ENCODE measurements at places on chromosomes 3 and 15.

GRCh38 chr15:54681584-54681983 is 515.2 kb downstream of the RSL24D1 start:
- no peak for DNase-seq

DNA sequence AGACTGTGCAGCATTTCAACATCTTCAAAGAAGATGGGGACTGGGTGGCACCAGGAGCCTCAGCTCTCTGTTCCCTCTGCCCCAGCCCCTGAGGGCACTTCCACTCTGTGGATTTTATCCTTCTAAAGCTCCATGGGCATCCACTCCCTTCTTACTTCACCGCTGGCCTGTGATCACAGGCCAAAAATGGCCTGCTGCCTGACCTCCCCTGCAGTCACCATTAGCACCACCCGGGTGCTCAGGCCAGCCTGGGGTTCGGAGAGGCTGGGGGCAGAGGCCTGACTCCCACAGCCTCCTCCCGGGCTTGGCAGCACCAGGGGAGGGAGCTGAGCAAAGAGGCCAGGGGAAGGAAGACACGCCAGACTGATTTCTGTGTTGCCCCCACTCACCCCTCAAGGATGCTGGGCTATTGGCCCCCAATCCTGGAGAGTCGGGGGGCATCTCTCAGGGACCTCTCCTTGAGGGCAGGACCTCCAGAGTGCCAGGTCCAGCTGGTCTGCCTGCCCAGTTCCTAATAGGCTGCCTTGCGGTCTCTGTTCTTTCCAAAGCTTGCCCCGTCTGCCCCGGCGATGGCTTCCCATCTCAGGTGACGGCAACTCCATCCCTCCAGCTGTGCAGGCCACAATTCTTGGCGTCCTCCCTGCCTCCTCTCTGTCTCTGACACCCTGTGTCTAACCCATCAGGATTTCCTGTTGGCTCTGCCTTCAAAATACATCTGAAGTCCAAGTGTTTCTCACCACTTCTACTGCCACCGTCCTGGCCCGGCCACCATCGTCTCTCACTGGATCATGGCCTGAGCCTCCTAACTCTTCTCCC is 67.1 kb downstream of the EXOG start:
- peak; percentile 20 for DNase-seq

- DNase-seq: peak; percentile 21
Measured at GRCh38 chr15:42151736-42152135, 4.7 kb downstream of the PLA2G4F start.

DNA sequence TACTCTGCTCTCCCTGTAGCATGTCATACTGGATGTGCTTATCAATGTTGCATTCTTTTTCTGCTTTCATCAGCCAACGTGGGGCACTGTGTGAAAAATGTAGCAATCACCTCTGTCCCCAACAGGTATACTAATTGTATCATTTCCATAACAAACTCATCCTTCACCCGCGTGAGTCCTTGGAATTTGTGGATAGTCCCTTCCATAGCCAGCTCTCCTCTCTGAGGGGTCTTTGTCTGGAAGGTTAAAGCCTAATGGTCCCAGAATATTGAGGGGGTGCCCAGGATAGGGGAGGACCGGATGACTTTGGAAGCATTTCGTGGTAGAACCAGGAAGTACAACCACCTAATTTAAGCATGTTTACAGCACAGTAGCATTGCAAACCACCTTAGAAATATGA is 124.6 kb downstream of the FOXB1 start:
- no peak for DNase-seq

DNA sequence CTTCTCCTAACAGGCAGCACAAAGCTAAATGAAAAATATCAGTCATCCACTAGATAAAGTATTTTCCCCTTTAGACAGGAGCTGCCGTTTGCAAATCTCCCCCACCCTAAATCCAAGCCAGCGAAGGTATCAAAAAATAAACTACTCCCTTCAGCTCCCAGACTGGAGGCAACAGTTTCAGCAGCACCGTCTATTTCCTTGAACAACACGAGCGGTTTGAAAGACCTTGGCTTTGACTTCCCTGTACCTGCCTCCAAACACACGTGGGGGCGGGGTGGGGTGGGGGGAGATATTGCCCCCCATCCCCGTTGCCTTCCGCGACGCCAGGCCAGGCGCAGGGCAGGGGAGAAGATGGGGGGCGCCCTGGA is 832 bp upstream of the CACNA1D start:
- no peak for DNase-seq

DNA sequence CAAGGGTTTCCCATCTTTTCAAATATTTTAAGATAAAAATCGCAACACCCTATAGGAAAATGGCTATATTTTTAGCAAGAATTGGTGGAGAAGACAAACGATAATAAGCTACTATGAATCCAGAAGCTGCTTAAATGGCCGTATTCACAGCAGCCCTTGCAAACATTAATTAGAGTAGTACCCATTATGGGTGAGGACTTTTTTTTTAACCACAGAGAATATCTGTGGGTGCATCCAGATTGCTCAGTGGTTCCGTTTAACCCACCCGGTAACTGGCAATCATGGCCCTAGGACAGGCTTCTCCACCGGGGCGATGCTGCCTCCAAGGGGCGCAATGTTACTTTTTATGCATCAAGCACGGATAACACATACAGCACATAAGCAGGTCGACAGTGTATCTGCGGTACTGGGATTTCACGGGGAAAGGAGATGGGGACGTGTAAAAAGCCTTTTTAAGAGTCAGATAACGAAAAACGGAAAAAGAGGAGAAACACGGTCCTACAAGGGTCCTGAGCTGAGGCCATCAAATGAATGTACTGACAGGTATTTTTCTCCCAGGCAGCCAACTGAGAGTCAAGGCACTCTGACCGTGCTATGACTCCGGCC is 968 bp upstream of the TMEM266 start:
- DNase-seq: peak; percentile 38

DNA sequence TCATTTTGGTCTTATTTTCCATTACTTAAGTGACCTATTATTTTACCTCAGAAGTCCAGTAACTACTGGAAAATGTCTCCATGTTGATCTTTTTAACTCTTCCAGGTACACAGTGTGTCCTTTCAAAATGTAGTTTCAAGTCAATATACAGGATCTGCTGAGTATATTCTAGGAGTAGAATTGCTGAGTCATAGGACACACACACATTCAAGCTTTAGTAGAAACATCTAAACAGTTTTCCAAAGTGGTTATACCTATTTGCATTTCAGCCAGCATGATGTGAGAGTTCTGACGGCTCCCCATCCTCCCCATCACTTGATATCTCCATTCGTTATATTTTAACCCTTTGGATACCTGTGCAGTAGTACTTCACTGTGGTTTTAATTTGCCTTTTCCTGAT is 271.9 kb downstream of the MCTP2 start:
- DNase-seq: no peak

- DNase-seq: peak; percentile 51
Measured at GRCh38 chr15:98548139-98548971, 100.0 kb upstream of the IGF1R start.

- DNase-seq: no peak
Measured at GRCh38 chr15:25789211-25789610, 73.9 kb downstream of the ATP10A start.

GRCh38 chr3:44013967-44014366 is 227.7 kb upstream of the TOPAZ1 start:
- DNase-seq: no peak

- no peak for DNase-seq
Measured at GRCh38 chr3:45992133-45992729, 3.4 kb downstream of the FYCO1 start.

- DNase-seq: no peak
Measured at GRCh38 chr3:144529566-144529965, 557.9 kb downstream of the DIPK2A start.

DNA sequence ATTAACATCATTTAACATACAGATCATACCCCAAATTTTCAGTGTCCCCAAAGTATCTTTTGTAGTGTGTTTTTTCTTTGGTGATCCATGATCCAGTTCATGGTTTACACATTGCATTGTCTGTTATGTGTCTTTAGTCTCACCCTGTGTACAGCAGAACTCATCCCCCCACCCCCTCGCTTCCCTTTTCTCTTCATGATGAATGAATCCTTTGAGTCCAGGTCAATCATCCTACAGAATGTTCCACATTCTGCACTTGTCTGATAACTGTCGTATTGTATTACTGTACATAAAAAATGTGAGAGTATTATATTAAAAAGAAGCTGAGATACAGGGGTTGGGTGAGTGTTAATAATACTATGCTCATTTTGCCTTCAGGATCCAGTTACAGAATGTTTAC is 14.6 kb upstream of the NIT2 start:
- DNase-seq: no peak

DNA sequence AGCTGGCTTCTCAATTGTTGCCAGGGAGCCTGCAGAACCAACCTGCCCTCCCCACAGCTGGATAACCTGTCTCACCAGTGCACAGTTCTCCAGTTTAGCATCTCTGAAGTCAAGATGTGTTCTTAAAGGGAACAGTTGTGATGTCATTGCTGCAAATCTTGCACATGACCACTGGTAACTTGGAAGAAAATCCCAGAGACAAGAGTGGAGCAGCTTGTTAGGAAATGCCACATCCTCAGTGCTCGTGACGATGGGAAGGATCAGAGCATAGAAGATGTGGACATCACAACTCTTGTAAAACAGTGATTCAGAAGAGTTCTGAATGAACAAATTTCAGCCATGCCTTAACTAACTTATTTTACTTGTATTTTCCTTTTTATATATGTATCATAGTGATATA is 36.1 kb upstream of the LIMD1 start:
- no peak for DNase-seq

DNA sequence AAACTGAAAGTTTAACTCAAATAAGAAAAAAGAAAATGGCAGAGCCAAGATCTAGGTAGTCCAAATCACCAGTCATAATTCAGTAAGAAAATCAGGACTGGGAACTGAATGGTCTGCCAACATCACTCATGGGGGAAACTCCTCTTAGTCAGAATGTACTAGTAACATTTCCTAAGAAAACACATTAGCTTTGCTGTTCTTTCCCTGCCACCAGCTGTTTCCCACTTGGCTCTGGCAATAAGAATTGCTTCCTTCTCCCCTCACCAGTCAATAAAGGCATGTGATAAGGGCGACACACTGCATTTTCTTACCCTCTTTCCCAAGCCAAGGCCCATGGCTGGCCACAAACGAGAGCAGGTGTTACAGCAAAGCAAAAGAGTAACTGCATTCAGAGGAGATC is 46.1 kb downstream of the PIK3R4 start:
- no peak for DNase-seq

DNA sequence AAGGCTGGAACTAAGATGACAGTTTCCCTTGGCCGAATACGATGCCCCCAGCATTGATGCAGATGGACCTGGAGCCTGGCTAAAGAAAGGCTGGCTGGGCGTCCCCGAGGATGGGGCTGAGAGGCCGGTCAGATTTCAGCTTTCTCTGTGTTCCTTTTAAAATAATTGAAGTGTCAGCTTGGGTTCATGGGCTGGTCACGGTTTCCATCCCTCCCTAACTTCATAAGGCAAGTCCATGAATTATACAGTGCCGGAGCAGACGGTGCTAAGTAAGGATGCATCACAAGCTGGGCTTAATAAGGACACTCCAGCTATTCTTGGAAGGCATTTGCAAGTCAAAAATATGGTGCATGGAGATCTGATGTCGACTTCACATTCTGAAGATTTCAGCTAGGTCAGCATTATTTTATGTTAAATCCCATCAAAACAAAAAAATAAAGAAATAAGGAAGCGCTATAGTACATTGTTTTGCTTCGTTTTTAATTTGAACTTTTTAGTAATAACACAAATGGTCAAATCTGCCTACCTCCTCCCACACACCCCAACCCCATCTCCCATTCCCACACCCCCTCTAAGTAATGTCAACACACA is 220.8 kb downstream of the RPLP1 start:
- DNase-seq: no peak

DNA sequence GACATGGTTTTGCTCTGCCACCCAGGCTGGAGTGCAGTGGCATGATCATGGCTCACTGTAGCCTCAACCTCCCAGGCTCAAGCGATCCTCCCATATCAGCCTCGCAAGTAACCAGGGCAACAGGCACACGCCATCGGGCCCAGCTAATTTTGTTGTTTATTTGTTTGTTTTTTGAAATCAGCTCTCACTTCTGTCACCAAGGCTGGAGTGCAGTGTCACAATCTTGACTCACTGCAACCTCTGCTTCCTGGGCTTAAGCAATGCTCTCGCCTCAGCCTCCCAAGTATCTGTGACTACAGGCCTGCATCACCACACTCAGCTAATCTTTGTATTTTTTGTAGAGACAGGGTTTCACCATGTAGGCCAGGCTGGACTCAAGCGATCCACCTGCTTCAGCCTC is 26.3 kb upstream of the PLCH1 start:
- no peak for DNase-seq

- no peak for DNase-seq
Measured at GRCh38 chr15:47505712-47506328, 211.5 kb upstream of the SEMA6D start.

- peak; percentile 83 for DNase-seq
Measured at GRCh38 chr15:40044717-40045571, 6.0 kb upstream of the SRP14 start.

DNA sequence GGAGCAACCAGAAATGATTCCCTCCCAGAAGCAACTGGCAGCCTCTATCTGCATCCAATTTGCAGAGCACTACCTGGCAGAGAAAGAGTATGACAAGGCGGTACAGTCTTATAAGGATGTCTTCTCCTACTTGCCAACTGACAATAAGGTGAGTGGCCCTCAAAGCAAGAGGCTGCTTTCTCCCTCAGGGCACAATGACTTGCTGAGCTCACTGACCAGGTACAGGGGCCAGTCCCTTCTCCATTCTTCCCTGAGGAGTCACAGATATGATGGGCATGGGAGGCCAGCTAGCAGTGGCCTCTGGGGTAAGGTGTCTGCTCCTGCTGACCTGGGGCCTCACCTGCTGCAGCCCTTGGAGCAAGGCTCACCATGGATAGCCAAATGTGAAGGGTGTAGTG is 20.3 kb downstream of the CSRNP1 start:
- DNase-seq: no peak

- DNase-seq: no peak
Measured at GRCh38 chr3:162632672-162633071, 1136.1 kb downstream of the OTOL1 start.

DNA sequence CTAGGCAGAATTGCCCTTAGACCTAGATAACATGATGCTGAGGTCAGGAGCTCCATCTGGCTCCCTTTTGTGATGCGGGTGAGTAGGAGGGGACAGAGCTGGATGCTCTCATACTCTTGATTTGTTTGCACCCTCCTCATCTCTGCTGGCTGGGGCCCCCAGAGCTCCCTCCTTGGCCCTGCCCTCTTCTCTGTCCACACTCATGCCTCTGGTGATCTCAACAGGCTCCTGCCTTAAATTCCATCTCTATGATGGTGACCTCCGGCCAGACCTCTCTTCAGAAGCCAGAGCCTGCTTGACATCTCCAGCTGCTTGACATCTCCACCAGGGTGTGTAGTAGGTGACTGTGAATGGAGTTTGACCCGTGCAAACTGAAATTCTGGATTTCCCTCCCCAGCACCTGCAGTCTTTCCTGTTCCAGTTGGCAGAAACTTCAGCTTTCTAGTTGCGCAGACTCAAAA is 4.3 kb upstream of the FGD5 start:
- DNase-seq: no peak

- no peak for DNase-seq
Measured at GRCh38 chr3:158845765-158846350, 44.0 kb downstream of the MFSD1 start.

- no peak for DNase-seq
Measured at GRCh38 chr3:11757441-11757875, 89.2 kb downstream of the TAMM41 start.

GRCh38 chr15:35522061-35522460 is 23.9 kb downstream of the DPH6 start:
- no peak for DNase-seq

GRCh38 chr3:85081191-85081906 is 122.6 kb downstream of the CADM2 start:
- no peak for DNase-seq

GRCh38 chr3:163508206-163508605 is 1570.1 kb downstream of the SI start:
- no peak for DNase-seq

Data from activated naive CD8-positive, alpha-beta T cell treated with anti-CD3 and anti-CD28 coated beads, Interleukin-2, amount 10 ng/mL, durations not matched to agents 7 days and 5 days (primary cell).